ENCODE measurements at places on chromosomes 3 and 15.

DNA sequence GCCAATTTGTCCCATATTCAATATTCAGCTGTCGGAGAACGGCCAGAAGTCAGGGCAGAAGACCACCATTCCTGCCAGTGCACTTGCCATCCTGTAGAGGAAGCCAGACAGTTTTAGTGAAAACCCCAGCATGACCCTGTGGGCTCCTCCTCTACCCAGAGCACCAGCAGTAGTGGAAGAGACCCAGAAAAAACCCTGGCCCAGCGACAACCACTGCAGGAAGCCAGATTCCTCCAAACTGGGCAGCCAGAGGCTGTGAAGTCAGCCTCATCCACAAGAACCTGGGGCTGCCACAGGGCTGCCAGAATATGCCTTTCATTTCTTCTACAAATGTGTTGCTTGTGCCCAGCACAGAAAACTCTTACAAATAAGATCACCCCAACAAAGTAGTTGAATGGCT lies 67.3 kb downstream of the HMCES start:
- no peak for DNase-seq

- no peak for DNase-seq
Observed at GRCh38 chr3:78077178-78077577, 1037.3 kb downstream of the ROBO2 start.

GRCh38 chr3:117746066-117746465 lies 1036.5 kb downstream of the TUSC7 start:
- DNase-seq, result no peak

DNA sequence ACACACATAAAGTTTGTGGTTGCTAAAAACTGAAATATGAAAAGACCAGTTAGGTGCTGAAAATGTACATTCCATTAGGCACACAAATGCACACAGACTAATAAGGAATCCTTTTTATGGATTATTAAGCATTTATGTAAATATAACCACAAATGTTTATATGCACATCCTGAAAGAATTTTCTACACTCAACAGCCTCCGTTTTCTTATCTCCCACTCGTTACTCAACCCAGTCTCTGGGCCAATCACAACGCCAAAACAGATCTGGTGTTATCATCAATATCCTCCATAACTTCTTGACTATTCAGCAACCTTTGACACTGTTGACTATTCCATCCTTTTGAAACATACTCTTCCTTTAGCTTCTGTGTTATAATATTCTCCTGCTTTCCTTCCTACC lies 136.4 kb downstream of the ATP8B4 start:
- DNase-seq, result no peak

DNA sequence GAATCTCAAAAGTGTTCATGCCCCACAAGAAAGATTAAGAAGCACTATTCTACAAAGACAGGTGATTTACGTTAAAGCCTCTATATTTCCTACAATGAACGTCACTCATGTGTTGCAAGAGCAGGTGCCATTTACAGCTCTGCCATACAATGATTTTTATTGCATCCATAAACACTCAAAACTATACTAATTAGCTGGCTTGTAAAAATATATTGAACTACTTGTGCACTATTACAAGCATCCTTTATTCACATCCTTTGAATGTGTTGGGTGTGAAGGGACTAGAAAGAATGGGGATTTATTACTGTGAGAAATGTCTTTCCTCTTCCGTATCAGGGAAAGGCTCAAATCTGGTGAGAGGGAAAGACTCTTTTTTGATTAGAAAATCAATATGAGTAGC lies 50.7 kb upstream of the C3orf49 start:
- DNase-seq, result no peak

DNA sequence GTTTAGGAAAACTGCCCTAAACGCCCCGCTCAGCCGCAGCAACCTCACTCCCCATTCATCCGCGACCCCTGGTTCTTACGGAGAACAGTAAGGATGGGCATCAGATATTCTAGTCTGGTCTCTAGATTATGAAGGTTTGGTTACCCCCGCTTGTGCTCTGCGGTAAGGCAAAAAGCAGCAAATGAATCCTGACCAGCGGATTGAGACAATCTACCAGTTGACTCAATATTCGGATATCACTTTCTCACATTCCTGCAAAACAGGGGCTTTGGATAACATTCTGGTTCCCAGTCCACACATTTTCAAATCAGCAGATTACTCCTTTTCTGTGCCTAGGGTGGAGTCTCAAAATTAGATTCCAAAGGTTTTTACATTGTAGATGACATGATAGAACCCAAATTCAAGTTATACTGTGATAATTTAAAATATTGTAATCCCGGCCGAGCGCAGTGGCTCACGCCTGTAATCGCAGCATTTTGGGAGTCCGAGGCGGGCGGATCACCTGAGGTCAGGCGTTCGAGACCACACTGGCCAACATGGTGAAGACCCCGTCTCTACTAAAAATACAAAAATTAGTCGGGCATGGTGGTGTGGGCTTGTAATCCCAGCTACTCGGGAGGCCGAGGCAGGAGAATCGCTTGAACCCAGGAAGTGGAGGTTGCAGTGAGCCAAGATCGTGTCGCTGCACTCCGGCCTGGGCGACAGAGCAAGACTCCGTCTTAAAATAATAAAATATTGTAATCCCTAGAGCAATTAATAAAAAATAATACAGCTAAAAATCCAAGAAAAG lies 1.1 kb upstream of the CYFIP1 start:
- no peak for DNase-seq

DNA sequence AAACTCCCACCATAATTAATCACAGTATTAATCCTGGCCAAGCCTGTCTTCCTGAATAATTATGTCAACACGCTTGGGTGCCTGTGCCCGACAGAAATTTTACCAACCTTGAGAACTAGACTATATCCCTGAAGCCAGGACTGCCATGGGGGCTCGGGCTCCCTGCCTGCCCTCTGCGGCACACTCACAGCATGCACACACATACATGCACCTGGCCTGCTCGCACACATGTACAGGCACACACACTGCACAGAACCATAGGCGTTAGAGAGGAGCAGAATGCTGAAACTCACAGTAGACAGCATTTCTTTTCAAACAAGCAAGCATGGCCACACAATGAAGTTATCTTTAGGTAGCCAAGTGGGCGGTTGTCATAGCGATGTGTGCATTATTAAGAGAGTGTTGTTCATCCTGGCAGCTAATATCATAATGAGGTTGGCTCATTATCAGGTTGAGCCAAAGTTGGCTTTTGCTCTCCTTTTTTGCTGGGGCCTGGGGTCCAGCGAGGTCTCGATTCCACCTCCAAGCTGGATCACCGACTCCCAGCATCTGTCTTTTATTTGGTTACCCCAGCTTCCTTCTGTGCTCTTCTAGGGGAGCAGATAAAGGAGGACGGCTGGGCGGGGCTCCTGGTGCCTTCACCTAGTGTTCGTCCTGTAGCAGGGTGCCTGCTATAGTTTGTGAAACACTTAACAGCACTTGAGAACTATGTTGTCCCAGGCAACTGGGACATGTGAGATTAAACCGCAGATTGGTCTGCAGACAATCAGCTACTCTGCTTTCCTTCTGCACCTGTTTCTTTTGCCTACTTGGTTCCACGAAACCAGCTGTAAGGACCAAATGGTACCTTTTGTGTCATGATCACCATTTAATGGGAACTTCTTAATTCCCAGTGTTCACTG lies 91.4 kb downstream of the ZNF621 start:
- DNase-seq, result no peak

DNA sequence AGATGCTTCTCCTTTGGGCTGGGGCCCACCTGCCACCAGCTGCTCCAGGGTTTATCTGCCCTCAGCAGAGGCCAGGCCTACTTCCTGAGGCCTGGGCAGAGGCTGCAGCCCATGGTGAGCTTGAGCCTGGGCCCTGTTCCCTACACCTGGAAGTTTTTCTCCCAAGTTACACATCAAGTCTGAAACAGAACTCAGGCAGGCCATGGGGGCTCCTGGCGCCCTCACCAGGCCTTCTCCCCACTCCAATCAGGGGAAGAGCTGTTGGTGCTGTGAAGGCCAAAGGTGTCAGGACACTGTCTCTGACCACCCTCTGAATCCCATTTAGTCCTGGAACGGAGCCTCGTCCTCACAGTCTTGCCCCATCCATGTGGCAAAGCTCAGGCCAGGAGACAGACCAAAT lies 7.3 kb downstream of the VWA5B2 start:
- DNase-seq, result no peak

Measured in cardiac septum (tissue), 1 donor.